ENCODE measurements at places on chromosomes 12 and 14.

DNA sequence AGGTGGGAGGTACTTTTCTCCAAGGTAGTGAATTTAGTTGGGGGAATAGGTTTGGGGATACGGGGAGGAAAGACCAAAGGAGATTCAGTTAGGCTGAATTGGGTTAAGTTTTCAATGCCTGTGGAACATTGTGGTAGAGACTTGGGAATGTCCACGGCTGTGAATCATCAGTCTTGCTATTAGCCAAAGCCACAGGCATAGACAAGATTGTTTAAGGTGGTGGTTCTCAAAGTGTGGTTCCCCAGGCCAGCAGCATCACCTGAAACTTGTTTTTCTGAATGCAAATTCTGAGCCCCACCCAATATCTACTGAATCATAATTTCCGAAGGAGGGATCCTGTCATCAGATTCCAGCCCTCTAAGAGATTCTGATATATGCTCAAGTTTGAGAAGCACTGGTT is 316.2 kb downstream of the EGLN3 start:
- DNase-seq: no peak

DNA sequence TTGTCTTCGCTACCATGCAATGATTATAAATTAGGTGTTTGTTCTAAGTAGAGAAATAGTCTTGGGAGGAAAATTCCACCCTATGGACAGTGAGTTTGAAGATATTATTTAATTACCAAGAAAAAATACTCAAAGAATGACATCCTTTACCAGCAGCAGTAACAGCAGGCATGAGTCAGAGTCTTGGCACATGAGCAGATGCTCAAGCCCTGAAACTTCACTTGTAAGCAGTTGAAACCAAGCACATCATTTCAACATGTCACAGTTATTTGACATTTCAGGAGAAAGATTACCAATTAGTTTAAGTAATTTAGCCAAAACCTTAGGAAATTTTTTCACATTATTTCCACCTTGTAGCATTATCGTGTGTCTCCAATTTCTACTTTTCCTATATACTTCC is 99.2 kb downstream of the C12orf50 start:
- no peak for DNase-seq

- DNase-seq: peak; percentile 21
These were observed 73.1 kb upstream of the GPR68 start for GRCh38 chr14:91317381-91318308.

DNA sequence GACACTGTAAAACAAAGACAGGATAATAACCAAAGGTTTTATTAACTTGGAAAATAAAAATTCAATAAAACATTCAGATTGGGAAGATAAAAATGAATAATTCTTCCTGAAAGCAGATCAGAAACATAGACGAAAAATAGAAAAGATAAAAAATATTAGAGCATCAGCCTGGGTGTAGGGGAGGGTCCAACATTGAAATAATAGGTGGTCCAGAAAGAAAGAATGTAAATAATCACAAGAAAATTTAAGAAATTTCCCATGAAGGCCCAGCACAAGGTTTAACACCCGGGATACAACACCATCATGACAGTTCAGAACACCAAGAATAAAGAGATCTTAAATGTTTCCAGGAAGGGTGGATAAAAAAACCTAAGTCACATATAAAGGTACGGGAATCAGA is 31.1 kb upstream of the DICER1 start:
- no peak for DNase-seq

DNA sequence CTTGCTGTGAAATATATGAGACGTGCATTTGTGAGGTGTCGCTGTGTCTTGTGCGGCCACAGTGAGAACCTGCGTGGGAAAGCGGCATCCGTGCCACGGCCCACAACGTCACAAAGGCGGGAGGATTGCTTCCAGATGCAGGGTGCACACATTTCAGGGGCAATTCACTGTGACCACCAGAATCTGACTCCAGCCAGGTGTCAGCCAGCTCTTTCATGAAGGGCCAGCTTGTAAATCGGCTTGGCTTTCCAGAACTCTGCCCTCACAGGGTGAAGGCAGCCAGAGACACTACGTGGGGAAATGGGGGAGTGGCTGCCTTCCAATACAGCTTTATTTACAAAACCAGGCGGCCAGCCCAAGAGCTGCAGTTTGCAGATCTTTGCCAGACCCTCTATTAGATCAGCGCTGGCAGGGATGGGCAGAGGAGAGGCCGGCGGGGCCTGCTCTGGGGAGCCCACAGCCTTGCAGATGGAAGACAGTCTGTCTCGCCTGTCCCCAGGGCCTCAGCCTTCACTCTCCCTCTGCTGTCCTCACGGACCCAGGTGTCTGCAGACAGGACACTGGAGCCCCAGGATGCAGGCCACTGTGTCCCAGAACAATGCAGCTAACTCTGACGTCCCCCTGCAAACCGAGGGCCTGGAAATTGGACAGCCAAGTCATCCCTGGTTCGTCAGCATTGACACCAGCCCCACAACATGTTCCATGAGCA is 53.5 kb downstream of the ADGRD1 start:
- peak; percentile 54 for DNase-seq

Measured in kidney (tissue), 22 donors.